ENCODE measurements at places on chromosomes 7 and 10. TPM values are rescaled to one million over a fixed set of nuclear protein-coding genes. Genes with fewer than 3 reads are reported as not detected.

The UNC5B gene
- 0.35 TPM for total RNA-seq

The AKR1C3 gene
- total RNA-seq = 71.9 TPM

The RAMP3 gene
- total RNA-seq = not detected

The ASB10 gene
- total RNA-seq = not detected

The INHBA gene
- total RNA-seq = 2.1 TPM

The UTF1 gene
- not detected for total RNA-seq

The CPA4 gene
- total RNA-seq = 4.7 TPM

The TMEM184A gene
- total RNA-seq = 2.6 TPM

The ICA1 gene
- 26.6 TPM for total RNA-seq
